ENCODE measurements at places on chromosomes 7 and 10.

- no peak for DNase-seq
These were observed 197.2 kb downstream of the EBF3 start for GRCh38 chr10:129766611-129767550.

DNA sequence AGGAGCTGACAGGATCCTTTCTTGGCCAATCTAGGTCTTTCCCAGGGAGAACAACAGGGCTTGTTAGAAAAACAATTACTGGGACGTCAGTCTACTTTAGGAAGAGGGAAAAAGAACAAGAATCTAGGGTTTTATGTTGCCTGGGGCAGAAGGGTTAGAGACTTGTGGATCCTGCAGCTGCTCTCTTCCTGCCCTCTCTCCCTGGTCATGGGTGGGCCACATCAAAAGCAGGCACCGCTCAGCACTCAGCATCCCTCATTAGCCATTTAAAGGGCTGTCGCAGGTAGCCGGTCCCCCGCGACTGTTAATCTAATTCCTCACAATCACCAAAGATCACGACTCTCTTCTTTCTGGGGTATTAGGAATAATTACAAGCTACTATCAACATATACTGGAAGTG, 631.9 kb downstream of the CALN1 start:
- DNase-seq = no peak

GRCh38 chr7:122692769-122693309, 6.1 kb downstream of the RNF133 start:
- no peak for DNase-seq

DNA sequence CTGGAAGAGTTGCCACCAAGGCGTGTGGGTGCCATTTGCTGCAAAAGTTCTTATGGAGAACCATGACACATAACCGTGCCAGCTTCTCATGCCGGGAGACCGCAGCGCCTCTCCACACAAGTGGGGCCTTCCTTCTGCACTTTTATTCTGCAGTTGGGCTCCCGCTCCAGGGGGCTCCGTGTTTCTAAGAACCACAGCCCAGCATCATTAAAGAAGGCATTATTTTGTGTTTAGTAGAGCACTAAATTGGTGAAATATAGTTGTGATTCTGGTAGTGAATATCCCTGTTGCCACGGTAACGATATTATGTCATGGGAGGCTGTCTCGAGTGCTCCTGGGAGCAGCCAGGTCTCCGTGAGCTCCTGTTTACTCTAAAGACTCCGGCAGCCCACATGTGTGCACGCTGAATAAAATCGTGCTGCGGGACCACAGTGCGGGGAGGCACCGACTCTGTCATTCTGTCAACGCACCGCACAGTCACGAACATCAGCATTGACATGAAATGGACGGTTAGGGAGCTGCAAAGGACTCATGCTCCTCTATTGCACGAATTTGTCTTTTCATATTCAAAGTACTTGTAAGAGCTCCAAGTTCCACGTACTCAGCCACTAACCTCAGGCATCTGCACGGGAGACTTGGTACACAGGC, 68.8 kb upstream of the PITRM1 start:
- no peak for DNase-seq

DNA sequence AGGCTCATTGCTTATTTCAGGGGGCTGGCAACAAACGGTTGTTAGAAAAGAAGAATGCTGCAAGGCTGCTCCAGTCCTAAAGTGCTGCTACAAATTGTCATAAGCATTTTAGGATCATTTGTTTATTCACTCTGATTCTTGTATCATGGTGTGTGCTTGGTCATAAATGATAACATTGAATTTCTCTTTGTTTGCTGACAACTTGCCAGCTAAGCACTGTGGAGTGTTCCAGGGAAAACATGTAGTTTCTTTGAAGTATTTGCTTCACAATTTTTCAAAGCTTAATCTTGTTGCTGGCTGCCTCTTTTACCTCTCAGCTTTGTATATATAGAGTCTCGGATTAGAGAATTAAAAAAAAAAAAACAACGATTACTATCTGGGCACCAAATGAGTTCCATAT, 263.0 kb downstream of the PHF14 start:
- DNase-seq = no peak

GRCh38 chr10:70441895-70442309, 421 bp upstream of the NODAL start:
- DNase-seq = no peak

DNA sequence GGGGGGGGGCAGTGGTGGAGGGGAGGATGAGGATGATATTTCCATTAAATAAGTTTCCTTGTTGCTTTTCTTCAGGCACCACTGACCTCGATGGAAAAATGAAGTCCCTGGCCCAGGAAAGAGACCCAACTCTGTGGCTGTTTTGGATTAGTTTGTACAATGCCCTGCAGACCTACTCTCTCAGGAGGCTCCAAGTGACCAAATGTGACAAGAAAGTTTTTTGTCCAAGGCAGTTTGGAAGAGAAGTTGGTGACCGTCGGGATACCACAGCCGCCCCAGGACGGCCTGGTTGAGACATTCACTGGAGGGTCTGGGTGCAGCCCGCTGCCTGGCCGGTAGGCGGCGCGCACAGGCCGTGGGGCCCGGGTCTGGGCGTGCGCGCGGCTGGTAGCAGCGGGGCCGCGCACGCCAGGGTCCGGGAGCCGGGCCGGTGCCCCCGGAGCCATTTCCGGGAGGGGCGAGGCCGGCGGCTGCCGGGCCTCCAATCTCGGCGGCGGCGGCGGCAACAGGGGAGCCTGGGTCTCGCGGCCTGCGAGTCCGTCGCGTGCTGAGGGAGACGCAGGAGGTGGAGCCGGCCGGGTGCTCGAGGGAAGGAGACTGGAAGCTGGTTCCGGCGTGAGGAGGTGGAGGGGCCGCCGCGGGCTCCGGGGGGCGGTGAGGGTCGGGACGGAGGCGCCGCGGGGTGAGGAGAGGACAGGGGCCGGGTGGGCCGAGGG, at the start of gene SGPL1:
SGPL1 (plus strand) TSS at position 445 of the 716 bp plus-strand sequence. CDS start 906 bp downstream, outside the sequence.
- peak; percentile 77 for DNase-seq

DNA sequence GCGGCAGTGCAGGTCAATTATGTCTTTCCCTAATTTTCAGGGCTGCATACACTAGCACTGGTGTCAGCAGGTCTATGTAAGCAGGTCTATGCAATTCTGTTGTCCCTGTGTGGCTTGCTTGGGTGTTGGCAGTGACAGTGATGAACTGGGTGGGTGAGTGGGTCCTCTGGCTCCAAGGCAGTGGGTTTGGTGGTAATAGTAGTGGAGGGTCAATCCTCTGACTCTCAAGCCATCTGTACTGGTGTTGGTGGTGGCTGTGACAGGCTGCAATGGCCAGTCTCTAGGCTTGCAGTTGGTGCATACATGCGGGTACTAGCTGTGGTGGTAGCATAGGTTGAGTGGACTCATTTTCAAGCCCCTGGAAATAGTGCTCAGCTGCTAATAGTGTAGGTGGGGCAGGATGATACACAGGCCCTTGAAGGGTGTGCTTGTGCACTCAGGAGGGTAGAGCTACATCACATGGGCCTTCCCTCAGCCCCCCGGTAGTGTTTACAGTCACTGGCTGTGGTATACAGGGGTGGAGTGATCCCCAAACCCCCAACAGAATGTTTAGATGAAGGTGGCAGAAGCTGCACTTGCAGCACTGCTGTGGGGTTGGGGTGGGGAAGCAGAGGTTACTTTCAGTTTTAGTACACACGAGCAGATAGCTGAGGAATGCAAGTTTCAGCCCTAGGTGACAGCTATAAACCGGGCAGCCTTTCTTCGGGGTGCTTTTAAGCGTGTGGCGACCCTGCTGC, 331.3 kb downstream of the PCDH15 start:
- no peak for DNase-seq

- no peak for DNase-seq
These were observed 311.9 kb downstream of the HGF start for GRCh38 chr7:81457852-81458522.

Data from T-helper 9 cell (primary cell).